ENCODE measurements at places on chromosomes 5 and 9.

DNA sequence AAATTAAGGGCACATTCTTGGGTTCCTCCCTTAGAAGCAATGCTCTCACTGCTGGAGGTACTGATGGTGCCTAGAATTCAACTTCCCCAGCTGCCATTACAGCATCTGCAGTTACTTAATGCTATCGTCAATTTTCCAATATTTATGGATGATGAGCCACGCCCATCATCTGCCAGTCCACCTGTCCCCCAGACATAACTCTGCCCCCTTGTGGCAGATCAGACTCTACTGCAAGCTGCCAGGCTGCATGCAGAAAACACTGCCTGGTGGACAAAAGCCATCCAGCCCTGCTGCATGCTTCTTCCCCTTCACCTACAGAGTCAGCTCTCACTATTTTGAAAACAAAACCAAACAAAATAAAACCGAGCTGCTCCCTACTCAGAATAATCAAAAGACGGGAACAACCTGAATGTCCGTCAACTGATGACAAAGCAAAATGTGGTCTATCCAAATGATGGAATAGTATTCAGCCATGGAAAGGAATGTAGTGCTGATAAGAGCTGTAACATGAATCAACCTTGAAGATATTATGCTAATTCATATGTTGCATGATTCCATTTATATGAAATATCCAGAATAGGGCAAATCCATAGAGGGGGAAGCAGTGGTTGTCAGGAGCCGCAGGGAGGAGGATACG is 66.4 kb downstream of the RETREG1 start:
- DNase-seq, result peak; percentile 73

DNA sequence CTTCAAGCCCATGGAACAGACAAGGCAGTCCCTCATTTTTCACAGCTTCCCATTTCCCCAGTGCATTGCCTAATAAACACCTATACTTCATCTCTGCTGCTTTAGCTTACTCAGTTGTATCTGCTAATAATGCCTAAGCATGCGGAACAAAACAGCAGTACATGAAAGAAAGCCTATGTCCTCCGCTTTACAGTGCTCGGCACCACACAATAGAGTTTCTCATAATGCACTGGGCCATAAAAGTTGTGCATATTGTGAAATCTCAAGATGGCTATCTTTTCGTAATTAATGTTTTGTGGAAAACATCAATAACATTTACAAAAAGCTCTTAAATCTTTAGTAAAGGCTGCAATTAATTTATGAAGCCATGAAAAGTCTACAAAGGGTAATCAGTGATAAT is 69.3 kb downstream of the DENND1A start:
- no peak for DNase-seq

GRCh38 chr9:92986176-92987119 is 39.1 kb downstream of the FGD3 start:
- peak; percentile 19 for DNase-seq

- no peak for DNase-seq
These were observed 50.2 kb upstream of the BARX1 start for GRCh38 chr9:94005272-94005901.

GRCh38 chr5:76451031-76451701 is 48.1 kb downstream of the IQGAP2 start:
- no peak for DNase-seq

- no peak for DNase-seq
These were observed 14.9 kb upstream of the ADAM19 start for GRCh38 chr5:157590478-157590877.

DNA sequence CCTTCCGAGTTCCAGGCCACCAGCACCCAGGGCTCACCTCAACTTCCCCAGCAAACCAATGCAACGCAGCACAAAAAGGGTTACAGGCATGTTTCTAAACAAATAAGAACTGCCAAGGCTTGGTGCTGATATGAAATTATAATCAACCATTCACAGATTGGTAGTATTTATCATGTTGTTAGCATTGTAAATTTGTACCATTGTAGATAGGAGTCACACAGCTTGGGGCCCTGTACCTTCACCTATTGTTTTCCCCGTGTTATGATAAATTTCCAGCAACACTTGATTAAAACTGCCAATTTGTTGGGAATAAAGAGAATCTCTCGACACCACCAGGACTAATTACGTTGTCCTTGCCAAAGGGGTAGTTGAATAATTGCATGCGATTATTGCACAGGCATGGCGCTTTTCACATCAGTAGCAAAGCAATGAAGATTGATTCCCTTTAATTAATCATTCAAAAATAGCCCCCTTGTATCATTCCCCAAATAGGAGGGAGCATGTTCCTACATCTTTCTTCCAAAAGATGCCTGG is 454.1 kb downstream of the ZNF608 start:
- DNase-seq, result no peak
